ENCODE measurements at places on chromosomes 6 and 20.

- no peak for DNase-seq
Observed at GRCh38 chr20:57448764-57449354, 57.7 kb downstream of the RBM38 start.

GRCh38 chr6:18312368-18312767, 48.0 kb upstream of the DEK start:
- DNase-seq: no peak

- no peak for DNase-seq
Observed at GRCh38 chr6:34090529-34090928, 55.4 kb downstream of the GRM4 start.

DNA sequence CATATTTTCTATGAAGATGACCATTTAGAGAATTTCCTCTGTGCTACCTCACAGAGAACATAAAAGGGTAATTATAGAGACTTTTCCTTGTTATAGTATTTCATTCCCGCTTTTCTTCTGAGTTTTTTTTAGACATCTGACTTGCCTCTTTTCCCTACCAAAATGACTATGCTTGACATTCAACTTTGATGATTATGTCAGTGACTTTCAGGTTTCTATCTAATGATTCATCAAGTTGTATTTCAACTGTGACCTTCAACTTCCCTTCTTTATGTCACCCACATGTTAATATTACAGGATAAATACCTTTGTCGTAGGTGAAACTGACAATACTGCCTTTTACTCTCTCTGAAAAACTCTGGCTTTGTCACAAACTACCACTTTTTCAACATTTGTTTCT, 95.3 kb downstream of the MLIP start:
- DNase-seq: no peak

GRCh38 chr20:45340236-45340847, 7.9 kb downstream of the SDC4 start:
- DNase-seq: no peak

GRCh38 chr6:16318538-16318937, 80.2 kb downstream of the GMPR start:
- DNase-seq: no peak

All from anterior cingulate cortex (tissue), 58 donors.